ENCODE measurements at places on chromosomes 11 and 22. TPM values are rescaled to one million over a fixed set of nuclear protein-coding genes. Genes with fewer than 3 reads are reported as not detected.

The PRRG4 gene
- total RNA-seq, result 1.8 TPM

The NXPE2 gene
- total RNA-seq, result not detected

The LIF gene
- 35.6 TPM for total RNA-seq

The VSIG2 gene
- total RNA-seq, result not detected

The P2RY2 gene
- total RNA-seq, result 13.1 TPM

The PAK1 gene
- 21.9 TPM for total RNA-seq

The CCDC134 gene
- 3.7 TPM for total RNA-seq

The TSGA10IP gene
- total RNA-seq, result not detected

The ESAM gene
- 14.9 TPM for total RNA-seq

The PARVA gene
- total RNA-seq, result 25.9 TPM

The HRAS gene
- total RNA-seq, result 150 TPM

The MUC6 gene
- not detected for total RNA-seq

The RASD2 gene
- total RNA-seq, result 0.80 TPM

The C22orf15 gene
- total RNA-seq, result not detected

The ZDHHC8 gene
- 27.2 TPM for total RNA-seq
